ENCODE measurements at places on chromosomes 13 and 19.

DNA sequence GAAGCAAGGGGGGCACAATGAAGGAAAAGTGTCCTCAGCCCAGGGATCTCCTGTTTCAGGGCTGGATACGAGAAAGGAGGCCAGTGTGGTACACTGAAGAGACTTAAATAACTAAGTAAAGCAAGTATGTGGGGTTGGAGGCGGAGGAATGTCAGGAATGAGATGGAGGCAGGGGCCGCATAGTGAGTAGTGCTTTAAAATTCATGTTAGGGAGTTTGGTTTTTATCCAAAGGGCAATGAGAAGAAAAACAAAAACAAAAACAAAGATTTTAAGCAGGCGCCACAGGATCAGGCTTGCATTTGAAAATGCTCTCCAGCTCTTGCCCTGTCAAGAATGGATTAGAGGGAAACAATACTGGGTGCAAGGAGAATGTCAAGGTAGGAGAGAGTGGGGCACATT lies 273.4 kb downstream of the DCLK1 start:
- DNase-seq, result no peak

DNA sequence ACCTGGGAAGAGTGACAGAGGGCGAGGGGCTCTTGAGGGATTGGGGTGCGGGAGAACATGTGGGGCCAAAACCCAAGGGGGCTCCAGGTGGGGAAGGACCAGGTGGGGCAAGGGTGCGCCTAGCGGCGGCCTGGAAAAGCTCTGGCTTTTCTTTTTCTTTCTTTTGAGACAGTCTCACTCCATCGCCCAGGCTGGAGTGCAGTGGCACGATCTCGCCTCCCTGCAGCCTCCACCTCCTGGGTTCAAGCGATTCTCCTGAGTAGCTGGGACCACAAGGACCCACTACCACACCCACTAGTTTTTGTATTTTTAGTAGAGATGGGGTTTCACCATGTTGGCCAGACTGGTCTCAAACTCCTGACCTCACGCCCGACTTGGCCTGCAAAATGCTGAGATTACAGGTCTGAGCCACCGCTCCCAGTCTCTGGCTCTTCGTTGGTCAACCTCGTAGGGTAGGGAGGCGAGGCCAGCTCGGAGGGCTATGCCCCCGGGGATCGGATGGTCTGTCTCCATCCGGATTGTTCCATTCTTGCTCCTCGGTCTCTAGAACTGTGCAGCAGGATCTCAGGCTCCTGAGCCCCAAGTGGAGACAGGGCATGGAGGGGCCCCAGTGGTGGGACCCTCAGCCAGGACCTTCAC lies 3.7 kb downstream of the GADD45B start:
- no peak for DNase-seq

DNA sequence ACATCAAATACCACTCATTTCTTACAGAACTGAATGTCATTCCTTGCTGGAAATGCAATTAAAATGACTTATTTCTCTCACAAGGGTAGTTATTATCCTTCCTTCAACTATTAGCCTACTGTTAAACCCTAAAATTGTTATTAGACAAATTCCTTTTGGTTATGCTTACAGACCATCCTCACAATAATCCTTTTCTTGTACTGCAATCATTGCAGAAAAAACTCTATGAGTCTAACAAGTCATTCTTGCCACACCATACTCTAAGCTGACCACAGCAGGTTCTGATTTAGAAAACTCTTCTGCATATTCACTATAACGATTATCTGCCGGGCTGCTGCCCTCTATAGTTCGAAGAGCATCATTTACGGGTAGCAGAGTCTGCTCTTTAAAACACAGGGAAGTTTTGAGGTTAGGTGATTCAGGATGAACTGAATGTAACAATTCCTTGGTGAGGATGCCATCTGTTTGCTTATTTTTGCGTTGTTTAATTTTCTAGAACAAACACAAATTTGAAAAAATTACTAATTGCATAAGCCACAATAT lies 38.2 kb downstream of the MTMR6 start:
- DNase-seq, result peak; percentile 81

- DNase-seq, result no peak
Measured at GRCh38 chr13:98103942-98104880, 38.7 kb upstream of the FARP1 start.

- DNase-seq, result no peak
Measured at GRCh38 chr13:45674908-45675307, 27.2 kb upstream of the CBY2 start.

DNA sequence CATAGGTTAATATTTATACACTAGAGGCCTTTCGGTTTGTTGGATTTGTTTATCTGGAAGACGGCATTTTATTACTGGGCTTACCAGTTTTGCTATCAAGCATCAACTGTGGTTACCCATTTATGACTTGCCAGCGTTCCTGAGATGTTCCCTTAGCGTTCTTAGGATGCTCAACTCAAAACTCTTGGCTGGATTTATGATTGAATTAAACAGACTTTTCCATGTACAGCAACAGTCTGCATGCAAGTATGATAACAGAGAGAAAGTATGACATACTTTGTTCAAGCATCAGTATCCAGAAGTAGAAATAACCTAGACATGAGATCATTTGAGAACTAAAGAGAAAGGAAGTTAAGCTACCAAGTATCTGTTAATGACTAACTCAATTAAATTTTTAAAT lies 29.9 kb upstream of the RNF113B start:
- no peak for DNase-seq

DNA sequence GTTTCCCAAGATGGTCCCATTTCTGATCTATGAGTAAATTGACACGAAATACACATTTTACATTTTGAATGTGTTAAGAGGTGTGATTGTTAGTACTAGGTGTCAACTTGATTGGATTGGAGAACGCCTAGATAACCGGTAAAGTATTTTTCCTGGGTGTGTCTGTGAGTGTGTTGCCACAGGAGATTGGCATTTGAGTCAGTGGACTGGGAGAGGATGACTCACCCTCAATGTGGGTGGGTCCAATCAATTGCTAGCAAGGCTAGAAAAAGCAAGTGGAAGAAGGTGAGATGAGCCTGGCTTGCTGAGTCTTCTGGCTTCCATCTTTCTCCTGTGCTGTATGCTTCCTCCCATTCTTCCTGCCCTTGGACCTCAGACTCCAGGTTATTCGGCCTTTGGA lies 960.7 kb upstream of the PCDH9 start:
- DNase-seq, result no peak

DNA sequence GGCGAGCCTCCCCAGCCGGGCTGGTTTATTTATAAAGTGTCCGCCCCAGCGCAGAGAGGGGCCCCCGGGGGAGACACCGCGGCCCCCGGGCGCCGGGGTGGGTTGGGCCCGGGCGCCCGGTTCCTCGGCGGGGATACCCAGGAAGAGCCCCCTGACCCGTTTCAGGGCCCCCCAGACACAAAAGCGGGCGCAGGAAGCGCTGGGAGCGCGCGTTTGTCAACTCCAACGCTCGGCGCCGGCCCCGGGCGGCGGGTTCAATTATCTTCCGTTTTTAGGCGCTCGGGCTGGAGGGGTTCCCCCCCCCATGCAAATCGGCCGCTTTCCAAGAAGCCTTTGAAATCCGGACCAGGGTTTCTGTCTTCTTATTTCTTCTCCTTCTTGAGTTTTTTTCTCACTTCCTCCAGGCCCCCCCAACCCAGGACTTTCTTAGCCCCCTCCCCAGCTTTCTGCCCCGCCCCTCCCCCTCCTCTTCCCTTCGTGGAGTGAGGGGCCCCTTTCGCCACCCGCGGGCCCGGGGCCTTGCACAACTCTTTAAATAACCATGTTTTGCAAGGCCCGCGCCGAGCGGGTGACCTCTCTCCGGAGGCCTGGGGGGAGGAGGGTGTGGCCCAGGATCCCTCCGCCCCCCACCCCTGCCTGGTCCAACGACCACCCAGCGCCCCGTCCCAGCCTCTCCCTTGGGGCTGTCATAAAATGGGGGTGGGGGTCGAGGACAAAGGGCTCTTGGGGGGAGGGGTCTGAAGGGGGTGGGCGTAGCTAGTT lies 935 bp downstream of the ARID3A start:
- no peak for DNase-seq

GRCh38 chr13:20428666-20429644 lies 96.7 kb downstream of the CRYL1 start:
- DNase-seq, result no peak

- peak; percentile 89 for DNase-seq
Measured at GRCh38 chr13:23979361-23980159, 82.3 kb upstream of the C1QTNF9B start.

- DNase-seq, result no peak
Measured at GRCh38 chr13:45807520-45808099, 43.9 kb downstream of the SIAH3 start.

- DNase-seq, result no peak
Measured at GRCh38 chr13:37899753-37900152, 30.2 kb upstream of the TRPC4 start.

DNA sequence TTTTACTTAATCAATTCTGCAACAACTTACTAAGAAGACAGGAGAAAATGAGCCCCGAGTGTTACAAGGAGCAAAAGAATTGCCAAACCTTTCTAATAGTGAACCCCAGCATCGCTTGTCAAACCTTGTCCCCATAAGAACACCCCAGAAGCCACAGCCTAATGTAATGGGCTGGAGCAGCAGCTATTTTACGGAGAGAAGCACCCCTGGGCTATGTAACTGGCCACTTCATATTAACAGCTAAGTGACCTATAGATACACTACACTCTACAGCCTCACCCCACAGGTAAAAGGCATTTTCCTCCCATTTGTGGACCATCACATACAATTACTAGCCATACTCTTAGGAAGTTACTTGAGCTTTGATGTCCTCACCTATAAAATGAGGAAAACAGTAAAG lies 27.3 kb upstream of the CPB2 start:
- no peak for DNase-seq

DNA sequence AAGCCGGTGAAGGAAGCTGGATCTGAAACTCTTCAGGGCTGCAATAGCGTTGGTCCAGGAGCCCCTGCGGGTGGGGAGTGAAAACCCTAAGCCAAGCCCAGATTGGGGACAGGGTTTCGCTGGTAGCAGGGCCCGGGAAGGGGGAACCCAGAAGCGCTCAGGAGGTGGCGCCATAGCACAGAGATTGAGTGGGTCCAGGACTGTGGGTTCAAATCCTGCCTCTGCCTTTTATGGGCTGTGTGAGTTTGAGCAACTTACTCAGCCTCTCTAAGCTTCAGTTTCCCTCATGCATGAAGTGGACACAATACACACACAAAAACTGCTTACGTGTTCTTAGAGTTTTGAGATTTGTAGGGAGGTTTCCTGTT lies 8.3 kb upstream of the SYCN start:
- no peak for DNase-seq
